ENCODE measurements at places on chromosomes 1 and 21. TPM values are rescaled to one million over a fixed set of nuclear protein-coding genes. Genes with fewer than 3 reads are reported as not detected.

DNA sequence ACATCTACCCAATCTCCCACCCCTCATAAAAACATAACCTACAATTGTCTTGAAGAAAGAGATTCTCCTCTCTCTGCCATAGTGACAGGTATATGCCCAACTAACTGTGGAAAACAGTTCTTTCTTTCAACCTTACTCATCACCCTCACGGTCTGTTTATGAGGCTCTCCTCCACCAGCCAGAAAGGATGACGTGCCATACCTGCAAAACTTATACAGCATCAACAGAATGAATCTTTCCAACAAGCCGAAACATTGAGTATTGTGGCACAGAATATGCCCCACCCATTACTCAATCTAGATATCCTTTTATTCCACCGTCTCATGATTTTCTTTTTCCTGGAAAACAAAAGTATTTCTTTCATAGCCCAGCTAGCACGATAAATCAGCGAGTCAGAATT, 55.7 kb downstream of the RBM11 start:
- DNase-seq: no peak

GRCh38 chr1:14748151-14748550, 149.7 kb downstream of the KAZN start:
- DNase-seq: no peak

Gene PPM1J
- polyA plus RNA-seq: 1.9 TPM

Gene SASS6
- polyA plus RNA-seq: 9.4 TPM

Gene KIF2C
- polyA plus RNA-seq: 23.1 TPM

DNA sequence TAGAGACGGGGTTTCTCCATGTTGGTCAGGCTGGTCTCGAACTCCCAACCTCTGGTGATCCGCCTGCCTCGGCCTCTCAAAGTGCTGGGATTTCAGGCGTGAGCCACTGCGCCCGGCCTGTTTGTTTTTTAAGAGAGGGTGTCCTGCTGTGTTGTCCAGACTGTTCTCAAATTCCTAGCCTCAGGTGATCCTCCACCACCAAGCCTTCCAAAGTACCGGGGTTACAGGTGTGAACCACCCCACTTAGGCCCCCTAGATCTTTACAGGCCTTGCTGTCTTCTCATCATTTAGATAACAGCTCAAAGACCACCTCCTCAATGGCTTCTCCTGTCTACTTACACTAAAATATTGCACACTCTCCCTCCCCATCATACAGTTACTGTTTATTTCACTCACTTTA, 6.3 kb downstream of the SESN2 start:
- no peak for DNase-seq

GRCh38 chr1:115213130-115213529, 123.8 kb upstream of the TSPAN2 start:
- no peak for DNase-seq

- no peak for DNase-seq
Measured at GRCh38 chr1:33220676-33221384, 35.5 kb upstream of the ZNF362 start.

Gene DYNLT5
- polyA plus RNA-seq: 1.8 TPM

Gene COL6A1
- polyA plus RNA-seq: 316 TPM

GRCh38 chr1:72037745-72038343, 244.5 kb downstream of the NEGR1 start:
- DNase-seq: peak; percentile 12

DNA sequence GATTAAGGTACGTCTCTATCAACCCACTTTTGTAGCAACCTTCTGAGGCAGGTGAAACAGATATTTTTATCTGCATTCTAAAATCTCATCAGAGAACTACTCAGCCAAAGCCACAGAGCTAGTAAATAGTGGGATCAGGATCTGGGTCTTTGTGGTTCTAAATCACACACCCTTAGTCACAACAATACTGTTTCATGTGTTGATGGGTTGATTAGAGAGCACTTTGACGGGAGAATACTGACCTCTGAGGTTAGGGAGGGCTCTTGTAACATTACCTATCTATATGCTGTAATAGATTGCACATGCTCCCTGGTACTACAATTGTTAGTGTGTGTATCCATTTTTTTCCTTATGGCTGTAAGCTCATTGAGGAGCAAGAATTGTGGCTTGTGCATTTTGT, 45.5 kb upstream of the CCDC190 start:
- no peak for DNase-seq

GRCh38 chr1:58845942-58846341, 62.1 kb upstream of the JUN start:
- no peak for DNase-seq

- no peak for DNase-seq
Measured at GRCh38 chr1:235206533-235207208, 45.6 kb upstream of the RBM34 start.

DNA sequence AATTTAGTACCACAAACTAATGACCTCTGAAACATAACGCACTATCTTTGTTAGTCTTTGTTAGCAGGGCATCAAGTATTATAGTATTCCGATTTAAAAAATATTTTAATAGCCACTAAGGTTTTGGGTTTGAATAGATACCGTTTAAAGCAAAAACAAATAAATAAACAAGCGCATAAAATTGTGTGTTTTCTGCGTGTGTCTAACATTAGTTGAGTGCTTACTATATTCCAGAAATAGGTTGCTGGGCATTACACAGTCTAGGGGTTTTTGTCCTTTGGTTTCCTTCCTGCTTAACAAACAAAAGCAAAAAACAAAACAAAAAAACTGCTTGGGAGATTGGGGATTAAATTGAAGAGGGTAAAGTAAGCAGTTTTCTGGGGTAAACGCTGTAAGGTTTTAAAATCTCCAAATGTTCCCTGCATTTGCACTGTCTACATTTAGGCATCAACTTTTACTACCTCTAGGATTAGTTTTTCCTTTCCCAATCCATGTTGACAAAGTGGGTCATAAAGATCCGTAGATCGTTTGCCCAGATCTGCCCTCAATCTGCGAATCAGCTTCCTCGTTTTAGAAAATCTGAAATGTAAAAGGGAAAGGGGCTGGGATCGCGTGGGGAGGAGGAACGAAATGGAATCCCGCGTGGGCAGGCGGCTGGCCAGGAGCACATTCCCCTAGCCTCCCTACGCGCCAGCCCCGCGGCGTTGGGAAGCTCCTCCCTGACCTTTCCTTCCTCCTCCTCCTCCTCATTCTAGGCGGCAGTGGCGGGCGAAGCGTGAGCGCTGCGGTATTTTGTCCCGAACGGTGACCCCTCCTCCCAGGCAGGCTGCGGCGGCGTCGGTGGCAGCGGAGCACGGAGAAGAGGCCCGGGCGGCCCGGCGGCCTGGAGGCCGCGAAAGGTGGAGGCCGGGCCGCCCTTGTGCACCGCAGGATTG, at the start of gene KCTD3:
Gene KCTD3, plus strand, starts transcription at position 749 of the 935 bp plus-strand sequence. CDS start 382 bp downstream, outside the sequence.
- peak; percentile 57 for DNase-seq

DNA sequence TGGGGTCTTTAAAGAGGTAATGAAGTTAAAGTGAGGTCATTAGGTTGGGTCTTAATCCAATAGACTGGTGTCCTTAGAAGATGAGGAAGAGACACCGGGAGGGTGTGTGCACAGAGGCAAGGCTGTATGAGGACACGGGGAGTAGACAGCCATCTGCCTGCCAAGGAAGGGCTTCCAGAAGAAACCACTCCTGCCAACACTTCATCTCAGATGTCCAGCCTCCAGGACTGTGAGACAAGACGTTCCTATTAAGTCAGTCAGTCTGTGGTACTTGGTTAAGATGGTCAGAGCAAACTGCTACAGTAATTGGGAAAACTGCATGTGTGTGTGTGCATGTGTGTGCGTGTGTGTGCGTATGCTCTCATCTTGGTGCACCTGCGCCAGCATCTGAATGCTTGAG, 77.1 kb downstream of the RYR2 start:
- DNase-seq: no peak

DNA sequence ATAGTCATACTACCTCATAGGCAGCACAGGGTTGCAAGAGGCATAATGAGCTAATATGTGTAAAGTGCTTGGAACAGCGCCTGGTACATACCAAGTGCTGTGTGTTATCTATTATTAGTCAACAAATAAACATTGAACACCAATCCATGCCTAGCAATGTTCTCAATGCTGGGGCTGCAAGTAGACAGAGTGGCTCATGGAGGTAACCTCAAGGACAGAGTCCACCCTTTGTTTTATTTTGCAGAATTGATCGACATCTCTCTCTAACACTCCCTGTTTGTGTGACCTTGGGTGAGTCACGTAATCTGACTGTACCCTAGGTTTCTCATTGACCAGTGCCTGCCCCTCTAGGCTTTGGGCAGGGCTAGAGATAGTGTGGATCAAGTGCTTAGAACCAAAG, 164.0 kb upstream of the KLHDC7A start:
- DNase-seq: no peak

- DNase-seq: no peak
Measured at GRCh38 chr1:207396168-207396746, 57.9 kb upstream of the CR2 start.

- no peak for DNase-seq
Measured at GRCh38 chr21:42307106-42307505, 8.1 kb downstream of the TFF3 start.

Gene KDF1
- 11.0 TPM for polyA plus RNA-seq

DNA sequence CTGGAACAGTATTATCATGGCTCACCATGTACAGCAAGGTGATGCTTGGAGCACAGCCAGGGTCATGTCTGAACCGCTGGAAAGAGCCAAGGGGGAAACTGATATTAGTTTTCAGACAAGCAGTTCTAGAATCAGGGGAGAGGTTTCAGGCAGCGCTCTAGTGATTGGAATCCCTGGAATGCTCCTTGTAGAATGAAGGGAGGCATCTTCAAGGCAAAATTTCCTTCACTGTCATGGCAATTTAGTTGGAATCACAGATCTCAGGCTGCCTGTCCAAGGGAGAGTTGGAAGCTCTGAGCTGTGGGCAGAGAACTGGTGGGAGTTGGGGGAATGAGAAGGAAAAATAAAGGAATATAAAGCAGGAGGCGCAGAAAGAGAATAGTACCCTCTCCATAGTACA, 737.1 kb downstream of the PTPRU start:
- DNase-seq: no peak

Gene ADCY10
- polyA plus RNA-seq: 0.96 TPM

Gene MAP3K21
- 30.2 TPM for polyA plus RNA-seq

DNA sequence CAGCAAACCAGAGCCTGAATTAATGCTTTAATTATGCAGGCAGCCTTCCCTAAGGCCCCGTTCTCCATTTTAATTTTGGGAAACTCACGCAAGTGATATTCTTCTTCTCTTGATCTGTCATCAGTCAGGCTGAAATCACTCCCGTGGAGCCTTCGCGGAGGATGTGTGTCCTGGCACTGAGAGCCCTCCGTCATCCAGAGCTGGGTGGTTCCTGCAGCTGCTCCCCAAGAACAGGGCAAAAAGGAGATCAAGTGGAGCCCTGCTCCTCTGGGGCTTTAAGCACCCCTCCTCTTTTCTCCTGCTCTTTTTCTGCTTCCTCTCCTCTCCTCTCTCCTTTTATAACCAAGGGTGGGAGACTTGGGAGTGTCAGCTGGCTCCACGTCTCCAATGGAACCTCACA, 133.2 kb upstream of the CACNA1E start:
- DNase-seq: no peak

Gene ST6GALNAC5
- 2.9 TPM for polyA plus RNA-seq

- no peak for DNase-seq
Measured at GRCh38 chr1:205938682-205939081, 4.6 kb downstream of the SLC26A9 start.

Gene NBPF10
- 3.8 TPM for polyA plus RNA-seq

DNA sequence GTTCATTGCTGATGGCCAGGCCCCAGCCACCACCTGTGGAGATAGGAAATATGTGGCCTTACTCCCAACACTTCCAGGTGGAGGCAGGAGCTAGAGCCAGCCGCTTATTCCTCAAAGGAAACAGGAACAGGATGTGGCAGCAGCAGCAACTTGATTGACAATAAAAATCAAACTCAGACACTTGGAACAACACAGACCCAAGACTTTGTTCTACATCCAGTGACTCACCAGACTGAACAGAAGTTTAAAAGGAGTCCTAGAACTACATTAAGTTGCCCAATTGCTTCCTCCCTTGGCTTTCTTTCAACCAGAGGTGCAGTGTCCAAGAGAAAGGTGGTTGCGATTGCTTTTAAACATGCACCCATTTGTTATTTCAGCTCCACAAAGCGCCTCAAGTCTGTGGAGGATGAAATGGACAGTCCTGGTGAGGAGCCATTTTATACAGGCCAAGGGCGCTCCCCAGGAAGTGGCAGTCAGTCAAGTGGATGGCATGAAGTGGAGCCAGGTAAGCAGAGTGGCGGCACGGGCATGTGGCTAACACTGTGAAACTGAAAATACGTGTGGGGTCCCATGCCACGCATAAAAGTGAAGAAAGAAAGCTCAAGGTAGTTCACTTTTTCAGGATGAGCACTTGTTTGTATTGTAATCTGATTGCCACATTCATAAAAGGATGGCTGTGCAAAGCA, 276.6 kb downstream of the NFIA start:
- no peak for DNase-seq

Gene GABRD
- 1.2 TPM for polyA plus RNA-seq

Gene SPRR2G
- not detected for polyA plus RNA-seq

DNA sequence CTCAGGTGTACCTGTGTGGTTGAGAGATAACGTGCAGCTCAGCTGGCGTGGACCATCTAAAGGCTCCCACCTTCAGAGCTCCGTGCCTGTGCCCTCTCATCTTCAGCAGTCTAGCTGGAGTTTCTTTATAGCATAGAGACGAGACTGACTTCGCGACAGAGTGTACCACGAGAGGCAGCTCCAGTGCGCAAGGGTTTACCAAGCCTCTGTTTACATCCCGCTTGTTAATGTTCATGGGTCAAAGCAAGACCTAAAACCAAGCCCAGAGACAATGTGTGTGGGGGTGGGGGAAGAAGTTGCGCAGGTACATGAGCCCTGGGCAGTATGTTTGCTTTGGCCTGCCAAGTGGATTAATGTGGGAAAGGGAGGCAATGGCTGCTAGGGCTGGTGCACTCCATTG, 15.6 kb downstream of the RHOU start:
- DNase-seq: no peak

DNA sequence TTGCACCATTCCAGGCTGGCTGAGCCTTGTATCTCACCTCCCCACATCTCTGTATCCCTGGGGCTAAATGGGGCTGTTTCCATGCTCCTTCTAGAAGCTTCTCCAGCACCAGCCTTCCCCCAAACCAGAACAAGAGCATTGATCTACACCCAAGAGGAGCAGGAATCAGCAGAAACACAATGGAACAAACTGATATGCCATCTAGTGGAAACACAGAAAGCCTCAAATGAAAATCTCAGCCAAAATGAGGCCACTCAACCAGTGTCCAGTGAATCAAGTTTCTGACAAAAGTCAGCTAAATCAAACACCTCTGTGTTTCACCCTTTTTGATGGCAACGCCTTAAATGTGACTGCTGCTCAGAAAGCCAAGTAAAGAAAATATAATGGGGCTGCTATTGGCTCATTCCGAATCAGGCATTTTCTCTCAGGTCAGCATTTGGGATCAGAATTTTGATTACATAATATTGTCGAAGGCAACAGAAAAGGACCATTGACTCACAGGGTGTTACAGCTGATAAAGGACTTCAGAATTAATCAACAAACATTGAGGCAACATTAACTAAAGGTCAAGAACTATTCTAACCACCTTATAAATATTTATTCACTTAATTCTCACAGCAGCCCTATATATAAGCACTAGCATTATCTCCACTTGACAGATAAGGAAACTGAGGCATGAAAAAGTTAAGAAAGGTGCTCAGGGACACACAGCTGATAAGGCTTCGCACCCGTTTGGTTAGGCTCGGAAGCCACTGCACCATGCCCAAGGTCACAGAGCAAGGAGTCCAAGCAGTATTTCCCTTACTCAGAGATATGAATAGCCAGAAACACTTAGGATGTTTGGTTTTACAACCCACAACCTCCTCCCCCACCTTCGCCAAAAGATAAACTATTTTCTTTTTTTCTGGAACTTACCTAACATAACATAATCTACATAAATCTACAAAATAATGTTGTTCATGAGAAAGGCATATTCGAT, 85.8 kb upstream of the KCNJ15 start:
- DNase-seq: no peak

Gene RSPH1
- polyA plus RNA-seq: 16.5 TPM

Data from left renal pelvis (tissue), 4 donors.